ENCODE measurements at places on chromosomes 16 and 17.
A peak's percentile ranks its signal among the peaks of the same experiment; 100 is the strongest.

DNA sequence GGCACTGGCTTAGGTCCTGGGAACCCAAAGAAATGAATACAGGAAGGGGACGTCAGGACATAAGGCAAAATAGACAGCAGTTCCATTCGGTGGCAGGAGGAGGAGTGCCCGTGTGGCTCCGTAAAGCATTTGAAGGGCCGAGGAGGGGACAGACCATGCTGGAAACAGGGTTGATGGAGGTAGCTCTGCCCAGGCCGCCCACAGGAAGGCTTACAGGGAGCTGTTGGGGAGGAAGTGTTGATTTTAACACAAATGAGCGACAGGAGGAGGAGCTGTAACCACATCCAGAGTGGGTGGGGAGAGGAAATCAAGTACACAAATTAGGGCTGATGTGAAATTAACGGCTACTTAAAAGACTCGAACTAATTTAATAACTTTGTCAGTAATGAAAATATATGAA is 54.6 kb downstream of the RBFOX3 start:
- ATAC-seq, result no peak

DNA sequence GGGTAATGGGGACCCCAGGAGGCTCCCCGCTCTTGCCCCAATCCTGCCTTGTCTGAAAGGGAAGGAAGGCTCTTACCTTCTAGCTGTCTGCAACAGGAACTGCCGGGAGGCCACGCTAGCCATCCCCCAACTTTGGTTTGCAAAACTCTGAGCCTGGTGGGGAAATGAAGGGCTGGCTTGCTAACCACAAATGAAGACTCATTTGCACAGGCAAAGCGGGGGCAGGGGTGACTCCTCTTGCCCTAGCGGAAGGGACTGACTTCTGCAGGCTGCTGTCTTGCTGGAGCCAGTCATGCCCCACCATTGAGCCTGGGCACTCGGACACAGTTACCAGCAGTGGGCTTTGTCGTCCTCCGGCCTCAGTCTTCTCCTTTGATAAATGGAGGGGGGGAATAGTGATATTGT is 52.6 kb downstream of the PLCG2 start:
- peak; percentile 90 for ATAC-seq

DNA sequence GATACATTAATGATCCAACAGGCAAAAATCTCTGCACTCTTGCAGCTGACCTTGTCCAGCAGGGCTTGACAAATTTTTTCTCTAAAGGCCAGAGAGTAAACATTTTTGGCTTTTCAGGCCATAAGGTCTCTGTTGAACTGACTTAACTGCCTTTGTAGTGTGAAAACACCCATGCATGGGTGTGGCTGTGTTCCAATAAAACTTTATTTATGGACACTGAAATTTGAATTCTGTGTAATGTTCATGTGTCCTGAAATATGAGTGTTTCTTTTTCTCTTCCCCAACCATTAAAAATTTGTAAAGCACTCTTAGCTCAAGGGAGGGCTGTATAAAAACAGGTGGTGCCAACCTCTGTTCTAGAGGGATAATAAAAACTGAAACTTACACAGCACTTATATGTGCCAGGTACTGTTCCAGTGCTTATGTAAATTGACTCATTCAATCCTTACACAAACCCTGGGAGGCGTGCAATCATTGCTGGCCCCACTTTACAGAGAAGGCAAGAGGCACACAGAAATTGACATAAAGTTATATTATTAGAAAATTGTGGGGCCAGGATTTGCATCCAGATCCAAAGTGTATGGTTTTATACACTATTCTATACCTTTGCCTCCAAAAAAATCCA is 18.8 kb upstream of the ZNF423 start:
- no peak for ATAC-seq

GRCh38 chr17:1294157-1294717 is 14.8 kb downstream of the TRARG1 start:
- ATAC-seq, result peak; percentile 61

- ATAC-seq, result no peak
These were observed 139.1 kb downstream of the SOX9 start for GRCh38 chr17:72259922-72260321.

DNA sequence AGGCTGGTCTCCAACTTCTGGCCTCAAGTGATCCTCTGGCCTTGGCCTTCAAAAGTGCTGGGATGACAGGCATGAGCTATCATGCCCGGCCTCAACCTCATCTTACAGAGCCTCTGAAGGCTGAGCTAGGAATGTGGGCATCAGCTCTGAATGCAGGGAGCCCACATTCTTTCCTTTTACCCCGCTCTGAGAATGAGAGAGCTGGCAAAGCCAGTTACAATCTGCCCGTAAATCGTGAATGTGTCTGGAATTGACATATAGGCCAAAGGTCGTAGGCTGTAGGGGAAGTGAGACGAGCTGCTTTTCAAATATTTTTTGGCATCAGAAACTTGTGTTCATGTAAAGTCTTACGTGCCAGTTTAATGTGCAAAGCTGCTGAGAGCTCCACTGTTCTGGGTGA is 4.5 kb downstream of the TMEM238L start:
- ATAC-seq, result no peak

DNA sequence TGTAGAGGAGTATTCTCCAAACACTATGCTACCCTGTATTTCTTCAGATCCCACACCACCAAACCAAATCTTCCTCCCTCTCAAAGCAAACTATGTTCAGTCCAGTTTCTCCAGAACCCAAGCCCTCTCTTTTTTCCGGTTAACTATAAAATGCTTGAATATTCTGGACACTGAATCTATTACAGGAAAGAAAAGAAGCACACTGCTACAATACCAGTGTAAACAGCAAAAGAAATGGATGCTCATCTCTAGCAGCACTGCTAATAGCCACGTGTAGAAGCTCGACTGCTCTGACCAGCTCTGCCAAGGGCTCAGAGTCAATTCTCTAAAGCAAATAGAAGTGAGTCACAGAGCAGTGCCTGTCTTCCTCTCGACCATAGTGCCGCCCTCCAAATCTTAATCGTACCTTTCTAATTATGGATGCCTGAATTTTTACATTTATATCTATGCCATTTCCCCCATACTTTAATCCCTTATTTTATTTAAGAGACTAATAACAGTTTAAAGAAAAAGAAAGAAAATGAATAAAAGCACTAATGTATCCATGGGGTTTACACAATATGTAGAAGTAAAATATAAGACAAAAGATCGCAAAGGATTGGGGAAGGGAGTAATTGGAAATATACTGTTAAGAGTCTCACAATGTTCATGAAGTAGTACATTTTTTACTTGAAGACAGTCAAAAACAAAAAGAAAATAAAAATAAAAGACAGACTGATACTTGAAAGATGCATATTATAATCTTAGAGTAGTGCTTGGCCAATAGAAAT is 154.5 kb downstream of the PARN start:
- no peak for ATAC-seq

DNA sequence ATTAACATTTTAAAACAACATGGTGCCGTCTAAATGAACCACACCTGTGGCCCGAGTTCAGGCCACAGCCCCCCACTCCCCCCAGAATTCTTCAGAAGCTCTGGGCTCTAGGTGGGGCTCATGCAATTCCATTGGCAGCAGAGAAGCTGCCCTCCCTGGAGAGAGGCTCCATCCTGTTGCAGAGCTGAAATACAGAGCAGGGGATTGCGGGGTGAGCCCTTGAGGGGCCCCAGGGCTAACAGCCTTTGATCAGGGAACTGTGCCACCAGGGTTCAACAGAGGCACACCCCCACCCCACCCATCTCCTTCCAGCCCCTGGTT is 69.3 kb downstream of the ABR start:
- ATAC-seq, result no peak

GRCh38 chr16:69073181-69073702 is 32.2 kb upstream of the HAS3 start:
- ATAC-seq, result no peak

GRCh38 chr17:48578616-48579470 is 693 bp upstream of the HOXB4 start:
- peak; percentile 49 for ATAC-seq

- ATAC-seq, result no peak
These were observed 60.4 kb downstream of the MYOCD start for GRCh38 chr17:12726131-12726530.

GRCh38 chr17:61235001-61235826 is 164.4 kb upstream of the TBX2 start:
- no peak for ATAC-seq

DNA sequence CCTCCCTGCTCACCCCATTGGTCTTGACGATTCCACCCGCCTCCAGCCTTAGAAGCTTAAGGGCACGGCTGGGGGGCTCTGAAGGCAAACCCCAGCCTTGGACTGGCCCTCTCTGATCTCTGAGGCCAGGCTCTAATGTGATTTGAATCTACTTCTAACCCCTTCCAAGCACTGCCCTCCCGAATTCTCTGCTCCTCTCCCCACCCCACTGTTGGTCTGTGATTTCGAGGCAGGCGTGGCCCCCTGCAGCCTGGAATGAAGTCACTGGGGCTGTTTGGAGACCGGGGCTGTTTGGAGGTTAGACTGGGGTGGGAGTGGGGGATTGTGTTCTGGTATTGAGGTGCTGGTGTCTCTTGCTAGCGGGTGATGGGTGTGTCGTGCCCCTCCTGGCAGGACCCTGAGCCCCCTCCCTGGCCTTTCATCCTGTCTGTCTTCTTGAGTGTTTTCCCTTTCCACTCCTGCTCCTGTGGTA is 2.2 kb downstream of the GRB7 start:
- ATAC-seq, result no peak

DNA sequence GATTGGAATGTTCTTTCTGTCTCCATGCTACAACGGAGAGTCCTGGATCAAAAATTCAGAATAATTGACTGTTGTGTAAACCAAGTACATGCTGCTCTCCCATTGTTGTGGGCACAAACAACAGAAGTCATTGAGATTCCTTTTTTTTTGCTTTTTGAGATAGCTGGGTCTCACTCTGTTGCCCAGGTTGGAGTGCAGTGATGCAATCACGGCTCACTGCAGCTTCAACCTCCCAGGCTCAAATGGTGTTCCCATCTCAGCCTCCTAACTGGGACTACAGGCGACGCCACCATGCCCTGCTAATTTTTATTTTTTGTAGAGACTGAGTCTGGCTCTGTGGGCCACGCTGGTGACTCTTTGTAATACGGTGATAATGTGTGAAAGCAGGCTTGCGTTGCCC is 24.5 kb downstream of the NDE1 start:
- ATAC-seq, result no peak

DNA sequence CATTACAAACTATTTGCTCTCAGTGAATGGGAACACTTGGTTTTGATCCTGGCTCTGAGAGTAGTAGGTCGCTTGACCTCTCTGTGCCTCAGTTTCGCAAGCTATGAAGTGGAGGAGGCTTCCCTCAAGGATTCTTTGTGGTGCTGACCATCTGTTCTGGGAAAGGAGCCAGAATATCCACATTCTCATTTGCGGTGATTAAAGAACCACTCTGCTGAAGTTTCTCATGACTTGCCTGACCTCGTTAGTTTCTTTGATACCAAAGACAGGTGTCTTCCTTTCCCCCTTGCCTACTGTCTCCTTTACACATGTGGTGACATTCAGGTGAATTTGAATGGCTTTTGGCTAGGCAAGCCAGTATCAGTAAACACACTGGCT is 116.0 kb downstream of the SNX29 start:
- no peak for ATAC-seq

DNA sequence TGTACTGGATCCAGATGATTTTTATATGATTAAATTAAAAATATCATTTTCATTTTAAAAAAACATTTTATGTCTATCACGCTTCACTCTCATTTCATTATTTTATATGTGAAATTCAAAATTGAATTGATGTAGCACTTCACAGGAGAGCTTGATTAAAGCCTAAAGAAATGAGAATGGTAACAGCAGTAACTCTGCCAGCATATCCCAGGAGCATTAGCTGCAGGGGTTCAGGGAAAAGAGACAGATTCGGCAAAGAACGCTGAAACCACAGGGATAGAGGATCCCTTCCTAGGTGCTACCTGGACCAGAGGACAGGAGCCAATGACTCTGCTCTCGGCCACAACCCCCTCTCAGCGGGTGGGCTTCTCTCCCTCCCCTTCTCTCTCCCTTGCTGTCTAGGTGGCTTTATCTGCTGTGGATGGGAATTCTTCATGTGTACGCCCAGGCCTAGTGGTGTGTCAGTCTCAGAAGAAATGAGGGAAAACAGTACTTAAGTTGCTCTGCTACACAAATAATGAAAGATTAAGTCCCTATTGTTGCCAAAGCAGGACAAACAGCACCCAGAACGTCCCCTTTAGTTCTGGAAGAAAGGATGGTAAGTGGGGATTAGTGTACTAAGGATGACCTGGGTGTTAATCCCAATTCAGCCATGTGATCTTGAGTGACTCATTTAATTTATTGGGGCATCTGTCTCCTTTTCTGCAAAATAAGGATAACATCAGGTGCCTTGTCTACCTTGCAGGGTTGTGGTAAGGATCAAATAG is 123.3 kb downstream of the CDK5R1 start:
- no peak for ATAC-seq

GRCh38 chr17:79996291-79996690 is 39.4 kb downstream of the TBC1D16 start:
- no peak for ATAC-seq

GRCh38 chr17:48002266-48002915 is 31.5 kb downstream of the CDK5RAP3 start:
- peak; percentile 80 for ATAC-seq

DNA sequence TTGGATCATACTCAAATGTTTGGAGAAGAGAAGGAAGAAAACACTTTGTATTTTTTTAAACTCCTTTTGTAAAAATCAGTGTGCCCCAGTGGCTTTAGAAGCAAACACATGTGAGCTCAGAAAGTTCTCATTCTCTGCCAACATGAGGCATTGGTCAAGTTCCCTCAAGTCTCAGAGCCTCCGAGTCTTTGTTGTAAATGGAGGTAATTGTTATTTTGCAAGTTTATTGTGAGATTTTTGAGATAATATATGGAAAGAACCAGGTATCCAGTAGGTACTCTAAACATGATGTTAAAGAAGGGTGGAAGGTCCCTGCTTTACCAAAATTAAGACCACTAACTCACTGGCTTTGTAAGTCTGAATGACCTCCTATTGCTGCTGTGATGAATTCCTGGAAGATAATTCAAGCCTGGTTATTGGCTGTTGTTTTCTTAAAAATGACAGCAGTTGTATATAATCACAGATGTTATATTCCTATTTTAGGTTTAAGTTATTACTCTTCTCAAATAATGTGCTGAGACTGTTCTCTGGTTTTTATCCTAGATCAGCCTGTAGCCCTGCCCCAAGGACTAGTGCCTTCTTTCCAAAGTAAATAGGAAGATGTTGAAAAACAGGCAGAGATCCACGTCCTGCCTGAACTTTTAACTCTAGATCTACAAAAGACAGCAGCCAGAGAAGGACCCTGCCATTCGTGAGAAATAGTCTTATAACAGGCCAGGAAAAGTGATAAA is 2.4 kb downstream of the HLF start:
- no peak for ATAC-seq

GRCh38 chr16:57791195-57791892 is 10.9 kb downstream of the KIFC3 start:
- ATAC-seq, result no peak

- ATAC-seq, result peak; percentile 6
These were observed 225.7 kb downstream of the CBLN1 start for GRCh38 chr16:49055824-49056545.

GRCh38 chr17:39339272-39339671 is 62.2 kb downstream of the FBXL20 start:
- no peak for ATAC-seq

GRCh38 chr16:85209526-85210121 is 97.4 kb upstream of the CIBAR2 start:
- no peak for ATAC-seq

- ATAC-seq, result no peak
These were observed 26.2 kb downstream of the SHISA9 start for GRCh38 chr16:12927591-12927990.

Data from stimulated activated memory B cell treated with anti-CD40 and anti-IgM and Interleukin-4, amounts not matched to agents 10 μg/mL and 1 μg/mL and 100 μg/mL, for 72 hours (primary cell).